ENCODE measurements at places on chromosomes 1 and 21.
A peak's percentile ranks its signal among the peaks of the same experiment; 100 is the strongest.

GRCh38 chr1:3774276-3774945 is 1.9 kb downstream of the SMIM1 start:
- no peak for DNase-seq

DNA sequence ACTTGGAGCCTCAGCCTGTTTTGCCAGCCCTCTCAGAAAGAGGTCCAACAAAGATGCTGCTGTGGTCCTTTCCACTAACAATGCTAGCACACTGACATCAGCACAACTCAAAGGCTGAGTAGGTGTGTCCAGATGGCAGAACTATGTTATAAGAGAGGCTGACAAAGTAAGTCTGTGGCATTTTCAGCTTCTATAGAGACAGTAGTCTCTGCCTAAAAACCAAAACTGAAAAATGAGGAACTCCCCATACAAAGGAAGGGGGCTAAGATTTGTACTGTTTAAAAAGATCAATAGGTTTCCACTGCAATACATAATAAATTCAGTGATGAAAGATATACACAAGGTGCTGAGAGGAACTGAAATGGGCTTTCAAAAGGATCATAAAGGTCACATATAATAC is 12.3 kb downstream of the ERO1B start:
- no peak for DNase-seq

GRCh38 chr1:73029571-73029970 is 747.2 kb upstream of the NEGR1 start:
- no peak for DNase-seq

GRCh38 chr1:236281198-236281653 is 532 bp downstream of the ERO1B start:
- DNase-seq, result peak; percentile 33

GRCh38 chr1:38111589-38111988 is 65.0 kb upstream of the POU3F1 start:
- DNase-seq, result no peak

- no peak for DNase-seq
Observed at GRCh38 chr1:105087506-105087905, 1337.8 kb downstream of the AMY1C start.

DNA sequence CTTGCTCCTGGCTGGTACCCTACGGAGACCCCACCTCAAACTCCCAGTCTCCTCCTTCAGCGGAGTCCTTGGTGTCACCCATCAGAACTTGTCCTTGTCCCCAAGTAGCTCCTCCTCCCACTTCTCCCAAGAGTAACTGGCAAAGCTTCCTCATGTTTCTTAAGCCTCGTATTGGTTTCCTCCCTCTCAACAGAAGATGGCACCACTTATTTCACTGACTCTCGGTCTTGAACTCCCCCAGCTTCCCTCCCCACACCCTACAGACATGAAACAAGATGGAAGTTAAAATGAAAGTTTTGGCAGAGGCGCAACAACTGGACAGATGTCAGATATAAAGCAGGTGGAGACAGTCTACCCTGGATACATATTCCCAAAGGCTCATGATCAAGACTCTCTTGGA is 13.4 kb downstream of the RAB7B start:
- no peak for DNase-seq

DNA sequence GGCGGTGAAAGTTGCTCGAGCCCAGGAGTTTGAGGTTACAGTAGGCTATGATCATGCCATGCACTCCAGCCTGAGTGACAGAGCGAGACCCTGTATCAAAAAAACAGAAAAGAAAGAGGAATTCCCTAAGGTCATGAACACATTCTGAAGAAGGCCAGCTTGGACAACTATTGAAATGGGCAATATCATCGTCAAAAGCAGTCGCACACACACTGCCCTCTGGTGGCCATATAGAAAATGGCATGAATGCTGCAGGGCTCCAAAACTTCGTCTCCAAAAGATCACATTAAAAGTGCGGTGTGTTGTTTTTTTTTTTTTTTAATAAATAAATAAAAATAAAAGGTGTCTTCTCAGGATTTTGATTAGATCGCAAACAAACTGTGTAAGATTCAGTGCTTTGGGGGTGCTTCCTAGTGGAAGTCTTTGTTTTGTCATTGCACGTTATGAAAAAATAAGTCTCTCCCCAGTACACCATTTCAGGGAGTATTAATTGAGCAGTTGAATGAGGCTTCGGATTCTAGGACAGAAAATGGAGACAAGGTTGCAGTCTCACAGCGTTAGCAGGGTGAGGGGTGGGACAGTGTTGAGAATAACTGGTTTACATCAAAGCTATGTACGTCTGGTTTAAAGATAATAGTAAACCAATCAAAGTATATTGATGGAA is 87.5 kb upstream of the FMN2 start:
- DNase-seq, result no peak

GRCh38 chr1:222250376-222250775 is 297.5 kb downstream of the HHIPL2 start:
- no peak for DNase-seq

DNA sequence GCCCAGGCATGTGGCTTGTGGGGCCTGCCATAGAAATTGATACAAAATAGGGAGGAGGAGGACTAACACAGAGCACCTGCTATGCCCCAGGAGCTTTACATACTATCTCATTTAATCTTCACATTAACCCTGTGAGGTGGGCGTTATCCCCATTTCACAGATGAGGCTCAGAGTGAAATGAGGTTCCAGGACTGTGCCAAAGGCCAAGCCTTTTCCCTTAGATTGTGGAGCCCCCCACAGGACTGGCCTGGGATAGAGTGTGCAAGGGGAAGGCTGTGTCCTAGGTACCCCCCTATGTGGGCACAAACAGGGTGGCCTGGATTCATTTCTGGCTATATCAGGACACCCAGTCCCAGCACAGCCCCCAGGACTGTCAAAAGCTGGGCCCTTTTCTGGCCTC is 2.2 kb upstream of the DDOST start:
- no peak for DNase-seq

DNA sequence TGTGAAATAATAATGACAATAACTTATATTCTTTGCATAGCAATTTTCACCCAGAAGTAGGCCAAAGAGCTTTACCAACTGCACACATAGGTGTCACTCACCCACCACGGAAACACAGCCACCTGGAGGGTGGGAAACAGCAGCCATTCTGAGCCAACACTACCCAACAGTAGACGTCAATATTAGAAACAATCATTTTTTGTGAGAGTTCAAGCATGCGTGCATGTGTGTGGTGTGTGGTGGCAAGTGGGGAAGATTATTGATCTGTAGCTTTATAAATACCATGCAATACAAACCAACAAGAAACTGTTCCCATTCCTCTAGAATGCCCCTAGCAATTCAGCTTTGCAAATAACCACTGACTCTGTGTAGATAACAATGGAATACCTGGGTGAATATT is 19.1 kb downstream of the PROX1 start:
- no peak for DNase-seq

GRCh38 chr21:29170944-29171343 is 40.5 kb downstream of the MAP3K7CL start:
- DNase-seq, result no peak

- no peak for DNase-seq
Observed at GRCh38 chr1:212971312-212971711, 21.0 kb downstream of the VASH2 start.

- no peak for DNase-seq
Observed at GRCh38 chr1:203075236-203076030, 10.4 kb downstream of the MYOG start.

DNA sequence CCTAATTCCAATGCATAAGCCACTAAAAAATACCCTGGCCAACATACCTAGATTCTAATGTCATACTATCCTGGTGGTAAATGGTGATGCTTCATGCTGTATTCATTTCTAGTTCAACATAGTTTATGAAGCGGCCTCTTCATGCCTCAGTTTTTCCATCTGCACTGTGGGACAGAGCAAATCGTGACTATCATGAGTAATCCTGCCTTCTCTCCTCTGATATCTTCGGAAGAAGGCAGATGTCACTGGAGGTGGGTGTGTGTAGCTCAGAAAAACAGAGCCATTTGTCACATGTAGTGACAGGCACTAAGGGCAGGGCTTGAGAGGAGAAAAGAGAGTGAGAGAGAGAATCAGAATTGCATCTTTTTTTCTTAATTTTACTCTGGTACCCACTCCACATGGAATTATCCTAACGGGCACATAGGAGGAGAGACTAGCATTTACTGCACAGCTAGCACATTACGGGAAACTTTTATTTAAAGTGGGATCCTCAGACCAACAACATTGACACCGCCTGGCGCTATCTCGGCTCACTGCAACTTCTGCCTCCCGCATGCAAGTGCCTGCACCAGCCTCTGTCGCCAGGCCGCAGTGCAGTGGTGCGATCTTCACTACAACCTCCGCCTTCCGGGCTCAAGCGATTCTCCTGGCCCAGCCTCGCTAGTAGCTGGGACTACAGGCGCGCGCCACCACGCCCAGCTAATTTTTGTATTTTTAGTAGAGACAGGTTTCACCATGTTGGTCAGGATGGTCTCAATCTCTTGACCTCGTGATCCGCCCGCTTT is 78.4 kb upstream of the KCNA3 start:
- DNase-seq, result no peak

DNA sequence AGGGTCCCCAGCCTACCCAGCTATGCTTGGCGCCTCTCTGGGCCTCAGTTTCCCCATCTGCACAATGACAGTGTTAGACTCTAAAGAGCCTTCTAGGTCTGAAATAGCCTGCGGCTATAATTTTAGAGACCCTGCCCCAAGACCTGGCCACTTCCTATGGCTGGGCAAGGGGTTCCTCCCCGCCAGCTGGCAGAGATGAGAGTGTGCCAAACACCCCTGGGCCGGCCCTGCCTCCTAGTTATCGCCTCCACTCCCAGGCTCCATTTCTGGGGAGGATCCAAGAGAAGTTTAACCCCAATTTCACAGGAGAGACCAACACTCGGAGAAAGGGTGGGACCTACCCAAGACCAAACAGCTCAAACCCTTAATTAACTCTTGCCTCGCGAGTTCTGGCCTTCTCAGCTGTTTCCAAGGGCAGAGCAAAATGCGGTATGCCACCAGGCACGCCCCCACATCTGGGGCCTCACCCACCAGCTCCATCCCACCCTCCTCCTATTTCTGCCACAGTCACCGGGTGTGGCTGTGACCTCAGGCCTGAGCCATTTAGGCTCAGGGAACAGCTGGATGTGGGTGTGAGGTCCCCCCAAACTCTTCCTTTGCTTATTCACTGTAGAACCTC is 35.7 kb downstream of the TTC39A start:
- DNase-seq, result no peak

DNA sequence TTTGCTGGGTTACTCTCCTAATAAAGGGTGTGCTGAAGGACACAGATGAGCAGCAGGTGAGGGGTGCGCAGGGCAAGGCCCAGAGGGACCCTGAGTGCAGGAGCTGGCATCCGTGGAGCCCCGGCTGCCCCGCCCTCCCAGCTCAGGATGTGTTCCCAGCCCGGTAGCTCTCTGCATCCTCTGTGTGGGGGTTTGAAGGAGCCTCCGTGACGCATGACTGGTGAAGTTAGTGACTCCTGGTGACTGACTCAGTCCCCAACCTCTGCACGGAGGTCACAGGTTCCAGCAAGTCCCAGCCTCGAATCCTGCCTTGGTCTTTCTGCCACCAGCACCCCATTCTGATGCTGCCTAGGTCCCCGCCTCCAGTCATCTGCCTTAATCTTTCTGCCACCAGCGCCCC is 21.6 kb upstream of the TSPEAR start:
- DNase-seq, result no peak

GRCh38 chr1:107791348-107791747 is 173.6 kb downstream of the VAV3 start:
- no peak for DNase-seq

- no peak for DNase-seq
Observed at GRCh38 chr21:35468991-35469390, 419.9 kb upstream of the RUNX1 start.

GRCh38 chr1:111679541-111679940 is 59.7 kb downstream of the INKA2 start:
- DNase-seq, result no peak

DNA sequence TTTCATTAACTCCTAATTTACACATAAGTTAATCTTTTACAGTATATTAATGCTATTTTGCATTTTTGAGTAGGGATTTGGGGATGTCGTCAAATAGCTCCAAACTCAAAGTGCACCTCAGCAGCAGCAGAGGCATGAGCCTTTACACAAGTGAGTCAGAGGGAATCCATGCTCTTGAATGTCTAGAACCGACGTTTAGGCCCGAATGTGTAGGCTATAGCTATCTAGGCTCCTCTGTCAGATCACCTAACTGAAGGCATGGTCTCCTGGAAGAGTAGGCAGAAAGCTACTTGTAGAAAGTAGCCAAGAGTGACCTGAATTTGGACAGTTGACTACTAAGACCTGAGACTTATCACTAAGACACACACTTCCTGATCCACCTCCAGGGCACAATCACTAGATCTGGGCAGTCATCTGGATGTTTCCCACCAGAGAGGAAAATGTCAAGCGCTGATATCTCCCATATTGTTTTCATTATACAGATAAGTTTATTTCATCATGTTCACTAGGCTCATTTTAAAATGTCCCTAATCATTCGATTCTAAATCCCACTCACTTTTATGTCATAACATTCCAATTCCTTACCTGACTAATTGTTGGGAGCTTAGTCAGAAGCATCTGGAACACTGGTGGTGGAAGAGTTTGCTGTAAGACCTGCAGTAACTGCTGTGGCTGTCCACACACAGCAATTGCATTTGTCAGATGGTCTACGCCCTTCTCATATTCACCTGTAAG is 15.3 kb downstream of the TOMM20 start:
- DNase-seq, result no peak

- no peak for DNase-seq
Observed at GRCh38 chr1:159751031-159751430, 29.7 kb upstream of the DUSP23 start.

DNA sequence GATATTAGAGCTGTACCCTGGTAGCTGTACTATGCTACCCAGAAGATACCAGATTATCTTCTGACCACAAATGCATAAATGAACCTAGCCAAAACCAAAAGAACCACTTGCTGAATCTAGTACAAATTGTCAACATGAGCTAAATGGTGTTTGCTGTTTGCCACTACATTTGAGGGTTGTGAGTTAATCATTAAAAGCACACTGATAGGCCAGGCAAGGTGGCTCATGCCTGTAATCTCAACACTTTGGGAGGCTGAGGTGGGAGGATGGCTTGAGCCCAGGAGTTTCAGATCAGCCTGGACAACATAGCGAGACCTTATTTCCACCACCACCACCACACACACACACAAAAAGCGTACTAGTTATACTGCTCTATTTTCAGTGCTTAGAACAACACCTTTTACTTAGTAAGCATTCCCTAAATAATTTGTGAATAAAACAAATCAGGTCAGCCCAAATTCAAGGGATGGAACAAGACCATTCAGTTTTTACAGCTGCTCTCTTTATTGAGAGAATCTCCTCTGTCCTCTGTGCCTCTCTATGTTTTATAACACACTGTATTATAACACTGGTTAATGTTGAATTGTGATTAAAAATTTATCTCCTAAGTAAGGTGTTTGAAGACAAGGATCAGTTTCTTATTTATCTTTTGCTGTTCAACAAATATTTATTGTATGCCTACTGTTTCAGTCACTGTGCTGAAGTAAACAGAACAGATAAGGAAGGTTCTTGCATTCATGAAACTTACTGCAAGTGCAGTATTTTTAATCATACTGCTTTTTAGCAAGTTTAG is 44.0 kb downstream of the MAGI3 start:
- no peak for DNase-seq

- no peak for DNase-seq
Observed at GRCh38 chr1:35556484-35557117, 602 bp downstream of the KIAA0319L start.

GRCh38 chr1:165376041-165376810 is 19.7 kb upstream of the LMX1A start:
- DNase-seq, result no peak

Data from CD4-positive, alpha-beta T cell treated with Interleukin-1 beta for 1 hour (primary cell).